ENCODE measurements at places on chromosomes 6 and 20.

GRCh38 chr20:9147547-9148024, 78.7 kb downstream of the PLCB4 start:
- no peak for DNase-seq

- no peak for DNase-seq
These were observed 117.4 kb downstream of the FAXC start for GRCh38 chr6:99232056-99232455.

DNA sequence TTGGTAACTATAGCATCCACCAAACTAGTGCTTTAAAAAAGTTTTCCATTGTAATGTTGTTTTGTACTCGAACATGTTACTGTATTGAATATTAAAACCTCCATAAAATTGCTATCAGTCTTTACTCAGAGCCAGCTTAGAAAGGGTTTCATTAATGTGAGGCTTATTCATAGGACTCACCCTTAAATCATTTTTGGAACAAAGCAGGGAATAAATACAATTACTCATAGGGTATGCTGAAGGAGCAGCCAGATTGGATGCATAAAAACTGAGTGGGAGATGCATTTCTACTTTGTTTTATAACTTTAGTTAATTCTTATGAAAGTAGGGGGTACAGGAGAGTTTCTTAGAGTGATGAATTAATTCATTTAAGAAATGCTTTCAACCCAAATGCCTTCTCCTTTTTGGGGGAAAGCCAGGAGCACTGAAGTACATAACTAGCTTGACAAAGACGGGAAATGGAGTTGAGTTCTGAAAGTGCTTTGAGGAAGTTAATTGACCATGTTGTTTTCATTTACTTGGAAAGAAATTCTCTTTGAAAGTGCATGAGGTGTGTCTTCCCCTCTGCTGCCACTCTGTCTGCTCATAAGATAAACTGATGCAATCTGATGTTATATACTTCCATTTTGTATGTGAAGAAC, 90.3 kb downstream of the RNF144B start:
- no peak for DNase-seq

DNA sequence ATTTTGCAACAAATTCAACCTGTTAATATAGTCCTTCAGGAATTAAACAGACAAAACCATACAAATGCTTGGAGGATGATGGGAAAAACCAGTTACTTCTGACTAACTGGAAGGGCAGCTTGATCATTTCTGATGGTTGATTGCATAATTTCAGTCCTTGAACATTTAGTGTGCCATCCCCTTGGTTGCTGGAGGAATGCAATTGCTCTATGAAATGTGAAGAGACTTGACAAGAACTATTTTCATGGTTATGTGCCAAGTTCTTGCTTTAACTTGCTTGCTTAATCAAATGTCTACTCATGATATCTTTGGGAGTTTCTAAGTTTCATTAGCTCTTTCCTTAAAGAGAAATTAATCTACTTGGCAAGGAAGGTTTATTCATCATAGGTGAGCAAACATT, 45.2 kb downstream of the ANKEF1 start:
- no peak for DNase-seq

GRCh38 chr6:41757271-41757670, 10.1 kb upstream of the PGC start:
- DNase-seq: no peak

DNA sequence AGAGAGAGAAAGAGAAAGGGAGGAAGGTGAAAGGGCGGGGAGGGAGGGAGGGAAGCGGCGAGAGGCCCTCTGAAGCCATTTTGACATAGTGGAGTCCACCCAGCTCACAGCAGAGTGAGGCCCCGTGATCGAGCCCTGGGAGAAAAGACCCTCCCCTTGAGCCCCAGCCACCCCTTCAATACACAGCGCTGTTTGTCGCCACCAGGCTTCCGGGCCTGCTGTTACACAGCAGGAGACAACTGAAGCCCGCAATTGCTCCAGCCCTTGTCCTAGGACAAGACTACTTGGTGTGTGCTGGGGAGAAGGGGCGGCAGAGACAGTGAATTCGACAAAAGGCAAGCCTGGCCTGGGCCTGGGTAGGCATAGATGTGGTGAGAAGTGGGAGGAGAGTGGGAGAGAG, 67.3 kb downstream of the PRR18 start:
- DNase-seq: no peak

DNA sequence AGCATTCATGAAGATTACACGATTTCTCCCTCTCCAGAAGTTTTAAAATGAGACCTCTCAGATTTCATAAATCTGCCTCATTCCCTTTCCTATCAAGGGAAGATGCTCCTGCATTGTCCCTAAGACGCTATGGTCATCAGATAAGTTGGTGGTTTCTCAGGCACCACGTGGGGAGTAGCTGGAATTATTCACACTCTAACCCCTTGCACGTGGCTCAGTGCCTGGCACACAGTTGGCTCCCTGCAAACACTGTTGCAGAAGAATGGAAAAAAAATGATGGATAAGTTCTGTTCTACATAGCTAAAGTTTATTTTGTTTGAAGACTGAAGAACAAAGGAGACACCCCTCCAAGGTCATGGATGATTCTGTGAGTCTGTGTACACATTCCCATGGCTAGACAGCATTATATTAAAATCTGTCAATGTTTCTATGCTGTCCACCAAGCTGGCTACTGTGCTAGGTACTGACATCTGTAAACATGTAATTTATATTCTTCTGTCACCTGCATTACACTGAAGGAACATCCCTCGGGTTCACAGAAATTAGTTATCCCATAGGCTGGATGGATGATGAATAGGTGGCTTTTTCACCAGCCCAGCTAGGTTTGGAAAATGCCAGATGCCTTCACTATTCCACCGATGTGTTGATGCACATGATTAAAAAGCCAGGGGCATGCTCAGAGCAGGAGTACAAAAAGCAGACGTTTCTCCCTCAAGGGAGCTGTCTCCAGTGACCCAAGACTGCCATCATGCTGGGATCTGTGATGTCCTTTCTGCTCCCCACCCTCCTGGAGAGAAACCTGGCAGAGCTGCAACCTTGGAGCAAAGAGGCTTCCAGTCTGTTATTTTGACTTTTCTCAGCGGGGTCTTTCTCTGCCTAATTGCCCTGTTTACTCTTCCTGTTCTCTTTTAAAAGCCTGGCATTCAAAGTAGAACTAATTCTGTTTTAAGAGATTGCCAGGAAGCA, 610.5 kb downstream of the UTRN start:
- DNase-seq: no peak

DNA sequence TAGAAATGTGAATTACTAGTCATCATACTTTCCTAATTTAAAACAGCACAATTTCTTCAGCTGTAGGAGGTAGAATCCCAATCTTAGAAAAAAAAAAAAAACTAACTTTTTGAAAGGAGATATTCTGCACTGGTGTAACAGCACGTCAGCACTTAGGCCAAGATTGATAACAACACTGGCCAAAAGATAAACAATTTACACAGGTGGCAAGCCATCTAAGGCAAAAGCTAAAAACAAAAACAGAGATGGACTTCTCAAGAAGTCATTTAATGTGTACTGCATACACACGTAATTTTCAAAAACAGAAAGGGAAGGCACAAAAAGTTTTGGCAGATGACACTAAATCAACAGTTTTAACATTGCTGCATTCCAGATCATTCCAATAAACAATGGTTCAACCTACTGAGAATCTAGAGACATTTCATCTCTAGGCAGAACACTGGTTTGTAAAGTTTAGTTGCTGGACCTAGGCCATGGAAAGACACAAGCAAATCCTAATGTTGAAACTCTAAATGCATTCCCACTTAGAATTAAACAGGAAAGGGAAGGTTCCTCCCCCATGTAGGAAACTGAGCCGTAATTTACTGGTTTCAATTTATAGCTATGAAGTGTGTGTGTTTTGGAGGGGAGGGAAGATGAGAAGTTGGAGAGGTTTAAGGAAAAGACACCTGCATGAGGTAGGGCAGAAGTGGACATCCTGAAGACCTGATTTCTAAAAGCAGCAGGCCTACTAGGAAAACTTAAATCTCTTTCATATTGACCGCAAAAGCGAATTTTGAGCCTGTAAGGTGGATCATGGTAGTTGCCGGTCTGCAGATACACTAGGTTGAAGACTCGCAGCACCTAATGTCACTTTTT, 1.3 kb downstream of the GCLC start:
- DNase-seq: no peak

DNA sequence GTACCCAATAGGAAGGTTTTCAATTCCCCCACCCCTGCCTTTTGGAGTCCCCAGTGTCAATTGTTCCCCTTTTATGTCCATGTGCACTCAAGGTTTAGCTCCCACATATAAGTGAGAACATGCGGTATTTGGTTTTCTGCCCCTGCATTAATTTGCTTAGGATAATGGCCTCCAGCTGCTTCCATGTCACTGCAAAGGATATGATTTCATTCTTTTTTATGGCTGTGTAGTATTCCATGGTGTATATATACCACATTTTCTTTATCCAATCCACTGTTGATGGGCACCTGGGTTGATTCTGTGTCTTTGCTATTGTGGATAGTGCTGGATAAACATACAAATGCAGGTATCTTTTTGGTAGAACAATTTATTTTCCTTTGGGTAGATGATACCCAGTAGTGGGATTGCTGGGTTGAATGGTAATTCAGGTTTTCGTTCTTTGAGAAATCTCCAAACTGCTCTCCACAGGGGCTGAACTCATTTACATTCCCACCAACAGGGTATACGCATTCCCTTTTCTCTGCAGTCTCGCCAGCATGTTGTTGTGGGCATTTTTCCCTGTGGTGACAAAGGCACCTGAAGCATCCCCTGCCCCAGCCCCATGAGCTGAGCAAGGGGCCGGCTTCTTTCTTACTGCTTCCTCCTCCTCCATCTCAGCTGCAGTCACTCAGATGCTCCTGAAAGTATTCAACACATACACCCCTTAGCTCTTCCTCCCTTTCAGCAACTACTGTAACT, 66.7 kb downstream of the ELOVL2 start:
- DNase-seq: no peak

DNA sequence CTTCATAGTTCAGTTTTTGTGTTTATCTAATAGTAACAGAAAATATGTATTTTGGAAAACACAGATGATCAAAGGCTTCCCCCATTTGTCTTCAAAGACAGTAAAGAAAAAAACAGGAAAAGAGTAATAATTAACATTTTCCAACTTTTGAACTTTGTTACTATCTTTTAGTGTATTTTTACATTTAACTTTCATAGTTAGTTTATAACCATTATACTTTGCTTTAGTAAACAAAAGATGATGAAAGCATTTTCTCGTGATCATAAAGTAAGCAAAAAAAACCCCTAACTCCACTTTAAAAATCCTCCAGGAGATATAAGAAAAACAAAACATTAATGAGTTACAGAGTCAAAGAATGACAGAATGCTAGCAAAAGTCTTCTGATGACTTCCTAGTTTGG, 13.6 kb upstream of the GPRC6A start:
- DNase-seq: no peak

DNA sequence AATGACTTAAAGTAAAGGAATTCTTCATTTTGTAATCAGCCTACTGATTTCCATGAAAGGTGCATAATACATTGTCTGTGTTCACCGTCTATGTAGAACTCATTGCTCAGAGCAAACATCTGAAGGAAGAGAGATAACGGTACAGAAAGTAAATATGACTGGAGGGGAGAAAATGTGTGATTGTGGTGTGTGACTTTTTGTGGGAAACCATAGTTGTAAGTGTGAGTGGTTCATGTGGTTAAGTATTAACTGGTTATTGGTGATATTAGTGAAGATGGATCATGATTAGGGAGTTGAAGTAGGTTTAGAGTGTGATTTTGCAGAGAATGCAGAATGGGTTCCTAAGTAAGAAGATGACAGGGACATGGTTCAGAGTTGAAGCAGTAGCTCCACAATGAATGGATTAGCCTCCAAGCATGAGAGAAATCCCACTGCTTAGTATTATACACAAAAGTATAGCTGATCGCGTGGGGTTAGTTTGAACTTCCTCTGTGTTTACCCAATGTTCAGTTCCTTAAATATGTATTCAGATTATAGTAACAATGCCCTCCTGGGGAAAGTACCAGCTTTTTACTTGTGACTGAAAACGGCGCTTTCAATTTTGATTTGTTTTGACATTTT, 368.9 kb downstream of the UTRN start:
- no peak for DNase-seq

GRCh38 chr6:43247114-43247999, 4.1 kb downstream of the TTBK1 start:
- DNase-seq: peak; percentile 31

DNA sequence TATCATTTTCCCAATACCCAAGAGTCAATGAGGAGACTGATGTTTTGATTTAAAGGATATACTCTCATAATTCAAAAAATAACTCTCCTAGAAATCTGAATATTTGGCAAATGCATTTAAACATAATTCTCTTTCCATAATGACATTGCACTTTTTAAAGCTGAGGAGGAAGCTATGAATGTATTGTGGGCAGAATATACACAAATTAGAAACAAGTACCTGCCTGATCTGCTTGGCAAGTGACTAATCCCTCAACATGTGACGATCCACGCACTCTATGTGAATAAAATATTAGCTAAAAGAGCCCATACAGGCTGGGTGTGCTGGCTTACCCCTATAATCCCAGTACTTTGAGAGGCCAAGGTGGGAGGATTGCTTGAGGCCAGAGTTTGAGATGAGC, 88.3 kb upstream of the CCDC28A start:
- no peak for DNase-seq

DNA sequence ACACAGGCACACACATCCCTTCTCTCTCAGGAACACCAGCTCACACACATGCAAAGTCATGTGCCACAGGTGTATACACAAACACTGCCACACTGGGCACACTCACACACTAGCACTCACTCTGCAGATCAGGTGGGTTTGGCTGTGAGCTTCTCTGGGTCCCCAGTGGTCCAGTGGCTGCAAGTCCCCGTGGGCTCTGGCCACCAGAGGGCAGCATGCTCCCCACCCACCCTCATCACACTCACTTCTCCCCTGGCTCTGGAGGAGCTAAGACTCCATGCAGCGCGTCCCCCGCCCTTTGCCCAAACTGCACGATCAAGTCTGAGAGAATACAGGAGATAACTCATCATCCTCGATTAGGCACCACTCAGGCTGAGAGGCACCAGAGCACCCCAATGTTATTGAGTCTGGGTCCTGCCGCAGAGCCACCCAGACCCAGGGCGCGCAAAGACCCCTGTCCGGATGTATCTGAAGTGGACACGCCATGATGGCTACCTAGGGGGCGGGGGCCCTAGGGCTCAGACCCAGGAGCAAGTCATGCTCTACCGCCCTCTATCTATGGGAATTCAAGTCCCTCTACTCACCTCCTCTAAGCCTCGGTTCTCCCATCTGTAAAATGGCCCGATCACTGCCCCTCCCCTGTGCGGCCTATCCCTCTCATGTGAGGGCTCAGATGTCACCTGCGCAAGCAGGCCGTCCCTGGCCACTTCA, 90.5 kb downstream of the GRM4 start:
- DNase-seq: peak; percentile 60

Data from activated naive CD4-positive, alpha-beta T cell (primary cell).